ENCODE measurements at places on chromosomes 12 and 14. TPM values are rescaled to one million over a fixed set of nuclear protein-coding genes. Genes with fewer than 3 reads are reported as not detected.

Gene HSPB8
- 29.7 TPM for total RNA-seq

Gene ANKRD33
- total RNA-seq = not detected

Gene KCNH5
- total RNA-seq = 1.9 TPM

Gene GUCY2C
- 47.6 TPM for total RNA-seq

Gene CMTM5
- not detected for total RNA-seq

Gene SLC41A2
- 48.2 TPM for total RNA-seq

Gene BCL2L2
- total RNA-seq = 20.8 TPM

Gene TMEM117
- total RNA-seq = 47.1 TPM

DNA sequence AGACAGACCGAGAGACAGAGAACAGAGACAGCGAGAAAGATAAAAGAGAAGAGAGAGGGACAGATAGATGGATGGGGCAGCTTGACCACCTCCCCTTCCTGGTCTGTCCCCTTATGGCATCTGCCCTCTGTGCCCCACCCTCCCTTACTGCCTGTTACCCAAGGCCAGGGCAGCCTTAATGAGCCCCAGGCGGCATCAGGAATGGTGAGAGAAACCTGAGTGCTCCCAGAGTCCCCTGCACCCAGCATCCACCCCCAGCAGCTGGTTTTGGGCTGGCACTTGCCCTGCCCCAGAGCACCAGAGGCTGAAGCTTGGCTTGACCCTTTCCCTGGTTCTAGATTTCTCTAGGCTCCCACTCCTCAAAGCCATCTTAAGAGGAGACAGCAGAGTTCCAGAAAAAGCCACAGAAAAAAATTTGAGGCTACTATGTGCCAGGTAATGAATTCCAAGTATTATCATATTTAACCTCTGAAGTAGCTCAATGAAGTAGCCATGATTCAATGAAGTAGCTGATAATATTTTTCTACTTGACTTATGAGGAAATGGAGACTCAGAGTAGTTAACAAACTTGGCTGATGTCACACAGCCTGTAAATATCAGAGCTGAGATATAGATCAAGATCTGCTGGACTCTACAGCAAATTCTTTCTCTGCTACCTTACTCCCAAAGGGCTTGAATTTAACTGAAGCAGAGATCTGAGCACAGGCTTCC, 2.0 kb upstream of the ZNF385A start:
- DNase-seq = no peak

GRCh38 chr12:109592905-109593272, 19.3 kb downstream of the MVK start:
- no peak for DNase-seq

GRCh38 chr14:56808383-56809269, 1.7 kb downstream of the OTX2 start:
- peak; percentile 11 for DNase-seq

DNA sequence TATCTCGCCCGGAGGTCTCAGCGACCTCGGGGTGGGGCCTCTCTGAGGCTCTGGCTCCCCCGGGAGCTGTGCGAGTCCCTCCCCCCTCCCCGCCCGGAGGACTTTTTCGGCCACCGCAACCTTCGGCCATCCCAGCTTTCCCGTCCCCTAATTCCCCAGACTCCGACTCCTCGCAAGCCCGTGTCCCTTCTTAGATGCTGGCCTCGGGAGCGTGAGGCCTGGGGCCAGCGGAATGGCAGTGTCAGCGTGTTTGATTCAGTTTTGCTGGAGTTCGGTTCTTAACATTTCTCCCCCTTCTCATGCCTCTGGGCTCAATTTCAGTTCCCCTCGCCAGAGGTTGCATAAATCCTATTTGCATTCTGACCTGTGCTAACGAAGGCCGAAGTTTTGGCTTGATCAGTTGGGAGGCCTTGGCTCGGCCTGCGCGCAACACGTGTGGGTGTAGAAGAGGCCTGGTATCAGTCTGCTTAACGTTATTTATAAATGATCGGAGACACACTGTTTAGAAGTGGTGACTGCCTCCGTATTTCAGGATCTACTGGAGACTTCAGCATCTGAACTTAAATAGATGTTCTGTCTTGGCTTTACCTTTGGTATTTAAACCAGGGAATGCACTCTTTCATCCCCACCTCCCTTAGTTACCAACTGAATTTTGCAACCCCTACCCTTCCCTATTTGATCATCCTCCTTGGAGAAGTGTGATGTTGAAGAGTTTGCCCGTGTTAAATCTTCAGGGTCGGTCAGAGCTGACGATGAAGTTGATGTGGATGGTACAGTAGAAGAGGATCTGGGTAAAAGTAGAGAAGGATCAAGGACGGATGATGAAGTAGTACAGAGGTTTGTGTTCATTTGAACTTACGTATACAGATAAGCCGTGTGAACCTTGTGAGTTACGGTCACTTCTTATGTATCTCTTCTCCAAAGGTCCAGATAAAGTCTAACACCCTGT, 851 bp downstream of the HSP90B1 start:
- peak; percentile 24 for DNase-seq

- DNase-seq = peak; percentile 76
Observed at GRCh38 chr14:47442211-47442610, 233.2 kb downstream of the MDGA2 start.

DNA sequence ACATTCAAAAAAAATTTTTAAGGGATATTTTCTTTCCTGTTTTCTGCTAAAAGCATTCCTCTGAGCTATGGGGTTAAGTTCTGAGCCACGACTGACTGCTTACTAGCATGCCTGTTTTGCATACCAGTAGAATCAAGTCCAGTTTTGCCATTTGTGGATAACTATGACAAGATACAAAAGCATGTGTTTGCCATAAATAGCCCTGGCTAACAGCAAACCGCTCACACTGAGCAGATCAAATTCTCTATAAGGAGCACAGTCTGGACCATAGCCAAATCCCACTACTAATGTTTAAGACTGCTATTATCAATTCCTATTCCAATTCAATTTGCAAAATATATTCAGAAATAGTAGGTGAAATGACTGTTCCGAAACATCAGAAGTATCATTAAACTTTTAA, 3.2 kb downstream of the CFL2 start:
- DNase-seq = peak; percentile 25

DNA sequence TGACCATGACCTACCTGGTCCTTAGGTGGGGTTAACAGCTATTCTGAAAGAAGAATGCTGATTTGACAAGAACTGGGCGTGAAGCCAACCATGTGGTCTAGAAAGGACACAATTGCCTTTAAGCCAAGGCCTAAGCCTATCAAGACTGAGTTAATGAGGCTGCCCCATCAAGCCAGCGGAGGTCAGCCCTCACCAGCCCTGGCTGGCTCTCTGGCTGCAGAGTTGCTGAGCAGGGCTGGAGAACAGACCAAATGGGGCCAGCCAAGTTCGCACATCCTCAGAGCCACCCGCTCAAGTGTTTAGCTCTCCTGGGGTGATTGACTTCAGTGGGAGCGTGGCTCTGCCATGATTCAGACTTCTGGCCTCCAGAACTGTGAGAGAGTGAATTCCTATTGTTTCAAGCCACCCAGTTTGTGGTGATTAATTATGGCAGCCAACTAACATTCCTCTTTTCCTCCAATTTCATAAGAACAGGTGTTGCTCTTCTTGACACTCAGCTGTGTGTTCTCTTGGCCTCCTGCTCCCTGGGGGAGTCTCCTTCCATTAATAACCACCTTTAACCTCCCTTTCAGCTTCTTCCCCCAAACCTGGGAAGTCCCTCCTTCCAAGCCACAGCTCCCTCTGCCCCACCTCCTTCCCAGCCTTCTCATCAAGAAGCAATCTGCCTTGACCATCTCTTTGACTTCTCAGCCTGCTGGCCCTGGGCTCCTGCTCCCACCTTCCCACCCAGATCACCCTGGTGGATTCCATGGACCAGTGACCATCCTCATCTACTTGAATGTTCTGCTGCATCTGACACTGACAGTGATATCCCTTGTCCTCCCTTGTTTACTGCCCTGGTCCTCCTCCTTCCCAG, 5.3 kb upstream of the SERPINA5 start:
- DNase-seq = no peak

GRCh38 chr12:54145844-54146243, 42.9 kb downstream of the SMUG1 start:
- no peak for DNase-seq

- no peak for DNase-seq
Observed at GRCh38 chr14:59306775-59307174, 118.3 kb downstream of the DAAM1 start.

- no peak for DNase-seq
Observed at GRCh38 chr12:45794422-45794821, 64.9 kb downstream of the ARID2 start.

DNA sequence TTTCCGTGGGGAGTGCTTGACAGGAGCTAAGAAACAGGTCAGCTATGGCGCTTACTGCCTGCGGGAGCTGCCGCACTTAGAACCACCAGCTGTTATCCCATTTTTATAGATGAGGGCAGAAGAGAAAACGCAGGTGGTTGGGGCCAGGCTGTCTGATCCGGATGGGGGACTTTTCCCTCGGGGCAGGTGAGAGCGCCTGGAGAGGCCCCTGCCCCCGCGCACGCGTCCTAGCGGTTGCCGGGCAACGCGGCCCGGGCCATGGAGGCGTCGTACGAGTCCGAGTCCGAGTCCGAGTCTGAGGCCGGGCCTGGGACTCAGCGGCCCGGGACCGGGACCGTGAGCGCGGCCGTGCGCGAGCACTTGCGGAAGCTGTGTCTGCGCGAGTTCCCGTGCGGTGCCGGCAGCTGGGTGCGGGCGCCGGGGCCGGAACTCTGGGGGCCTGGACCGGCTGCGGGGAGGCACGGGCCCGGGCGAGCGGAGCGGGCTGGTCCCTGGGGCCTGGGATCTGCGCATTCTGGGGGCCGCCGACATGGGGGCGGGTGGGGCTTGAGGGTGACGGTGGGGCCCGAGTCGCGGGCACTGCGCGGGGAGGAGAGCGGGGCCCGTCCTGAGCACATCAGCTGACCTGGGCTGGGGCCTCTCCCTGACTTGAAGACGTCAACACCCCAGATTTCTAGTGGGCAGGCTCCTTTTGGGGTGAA, at the start of gene LRRC43:
Gene LRRC43, plus strand, starts transcription at position 237 of the 701 bp plus-strand sequence. Its CDS starts 22 bp downstream, at position 259.
- DNase-seq = peak; percentile 85

GRCh38 chr14:35403603-35404448, 723 bp downstream of the NFKBIA start:
- DNase-seq = peak; percentile 97

- peak; percentile 35 for DNase-seq
Observed at GRCh38 chr12:76927170-76927784, 48.5 kb upstream of the CSRP2 start.

GRCh38 chr14:63275611-63276010, 43.1 kb downstream of the GPHB5 start:
- DNase-seq = no peak

DNA sequence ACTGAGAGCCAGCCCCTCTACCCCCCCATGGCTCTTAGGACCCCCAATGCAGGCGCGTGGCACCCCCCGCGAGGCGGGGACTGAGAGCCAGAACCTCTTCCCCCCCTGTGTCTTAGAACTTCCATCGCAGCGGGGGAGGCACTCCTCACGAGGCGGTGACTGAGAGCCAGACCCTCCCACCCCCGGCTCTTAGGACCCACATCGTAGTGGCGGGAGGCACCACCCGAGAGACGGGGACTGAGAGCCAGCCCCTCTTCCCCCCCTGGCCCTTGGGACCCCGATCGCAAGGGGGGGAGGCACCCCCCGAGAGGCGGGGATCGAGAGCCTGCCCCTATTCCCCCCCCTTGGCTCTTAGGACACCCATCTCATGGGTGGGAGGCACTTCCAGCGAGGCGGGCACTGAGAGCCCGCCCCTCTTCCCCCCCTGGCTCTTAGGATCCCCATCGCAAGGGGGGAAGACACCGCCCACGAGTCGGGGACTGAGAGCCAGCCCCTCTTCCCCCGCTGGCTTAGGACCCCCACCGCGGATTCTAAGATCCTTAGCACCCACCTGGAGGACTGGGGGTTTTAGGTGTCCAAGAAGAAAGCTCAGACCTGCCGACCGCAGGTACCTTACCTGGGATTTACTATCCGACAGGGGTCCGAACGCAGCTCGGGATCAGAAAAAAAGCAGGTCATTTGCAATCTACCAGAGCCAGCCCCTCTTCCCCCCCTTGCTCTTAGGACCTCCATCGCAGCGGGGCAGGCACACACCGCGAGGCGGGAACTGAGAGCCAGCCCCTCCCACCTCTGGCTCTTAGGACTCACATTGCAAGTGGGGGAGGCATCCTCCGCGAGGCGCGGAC, 44.9 kb downstream of the DDX11 start:
- peak; percentile 69 for DNase-seq

DNA sequence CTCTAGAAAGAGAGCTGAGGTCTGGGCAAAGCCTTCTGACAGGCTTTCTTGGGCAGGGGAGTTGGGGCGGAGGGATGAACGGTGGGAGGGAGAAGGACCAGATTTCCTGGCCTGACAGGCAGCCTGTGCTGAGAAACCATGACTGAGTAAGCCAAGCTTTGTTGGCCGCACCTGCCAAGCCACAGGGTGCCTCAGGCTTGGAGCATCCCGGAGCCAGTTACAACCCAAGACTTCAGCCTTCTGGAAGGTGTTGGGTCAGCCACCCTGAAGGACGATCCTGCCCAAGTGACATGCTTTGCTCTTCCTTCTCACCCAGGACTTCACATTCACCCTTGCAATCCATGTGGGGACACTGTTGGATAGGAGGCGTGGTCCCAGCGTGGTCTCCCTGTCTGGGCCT, 21.0 kb upstream of the AQP2 start:
- DNase-seq = no peak

GRCh38 chr12:96047229-96048211, 12.1 kb upstream of the LTA4H start:
- peak; percentile 57 for DNase-seq

GRCh38 chr12:108691175-108691997, 39.9 kb downstream of the CORO1C start:
- peak; percentile 96 for DNase-seq

GRCh38 chr14:99627510-99628381, 17.2 kb upstream of the HHIPL1 start:
- DNase-seq = no peak

DNA sequence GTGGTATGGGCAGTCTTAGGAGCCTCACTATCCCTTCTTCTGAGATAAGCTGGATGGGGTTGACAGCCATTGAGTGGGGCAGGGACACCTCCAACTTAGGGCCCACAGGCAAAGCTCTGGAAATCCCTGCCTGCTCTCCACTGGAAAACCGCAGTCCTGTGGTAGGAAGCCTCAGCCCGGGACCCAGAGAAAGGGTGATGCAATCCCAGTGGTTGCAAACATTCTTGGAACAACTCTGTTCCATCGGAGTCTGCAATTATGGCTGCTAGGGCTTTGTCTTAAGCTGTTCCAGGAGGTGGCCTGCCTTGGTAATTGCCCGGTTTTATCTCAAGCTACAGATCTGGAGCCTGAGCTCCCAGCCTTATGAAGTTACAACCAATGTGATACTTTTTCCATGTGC, 133.4 kb downstream of the DICER1 start:
- peak; percentile 36 for DNase-seq

GRCh38 chr14:37436519-37436918, 158.5 kb downstream of the FOXA1 start:
- DNase-seq = no peak

GRCh38 chr12:127343940-127344339, 923.0 kb upstream of the TMEM132C start:
- no peak for DNase-seq
